ENCODE measurements at places on chromosomes 2 and 18. TPM values are rescaled to one million over a fixed set of nuclear protein-coding genes. Genes with fewer than 3 reads are reported as not detected.

The TXNDC2 gene
- not detected for polyA plus RNA-seq

The CD8B2 gene
- polyA plus RNA-seq = not detected

- H3K27me3 ChIP-seq = no peaks in the 10 kb centered on the region
- no peak for DNase-seq
- H3K36me3 ChIP-seq = no peaks in the 10 kb centered on the region
- no peak overlapping the region for H3K27ac ChIP-seq
- no peaks in the 10 kb centered on the region for H3K4me1 ChIP-seq
These were observed 464.1 kb downstream of the TNS1 start for GRCh38 chr2:217538719-217539118.

GRCh38 chr2:159052157-159052601 is 83.7 kb downstream of the TANC1 start:
- no peaks in the 10 kb centered on the region for H3K36me3 ChIP-seq
- H3K27ac ChIP-seq = peak overlapping the region; percentile 60
- no peaks in the 10 kb centered on the region for H3K27me3 ChIP-seq
- no peak for DNase-seq
- no peak overlapping the region for H3K4me3 ChIP-seq
- no peaks in the 10 kb centered on the region for H3K4me1 ChIP-seq

DNA sequence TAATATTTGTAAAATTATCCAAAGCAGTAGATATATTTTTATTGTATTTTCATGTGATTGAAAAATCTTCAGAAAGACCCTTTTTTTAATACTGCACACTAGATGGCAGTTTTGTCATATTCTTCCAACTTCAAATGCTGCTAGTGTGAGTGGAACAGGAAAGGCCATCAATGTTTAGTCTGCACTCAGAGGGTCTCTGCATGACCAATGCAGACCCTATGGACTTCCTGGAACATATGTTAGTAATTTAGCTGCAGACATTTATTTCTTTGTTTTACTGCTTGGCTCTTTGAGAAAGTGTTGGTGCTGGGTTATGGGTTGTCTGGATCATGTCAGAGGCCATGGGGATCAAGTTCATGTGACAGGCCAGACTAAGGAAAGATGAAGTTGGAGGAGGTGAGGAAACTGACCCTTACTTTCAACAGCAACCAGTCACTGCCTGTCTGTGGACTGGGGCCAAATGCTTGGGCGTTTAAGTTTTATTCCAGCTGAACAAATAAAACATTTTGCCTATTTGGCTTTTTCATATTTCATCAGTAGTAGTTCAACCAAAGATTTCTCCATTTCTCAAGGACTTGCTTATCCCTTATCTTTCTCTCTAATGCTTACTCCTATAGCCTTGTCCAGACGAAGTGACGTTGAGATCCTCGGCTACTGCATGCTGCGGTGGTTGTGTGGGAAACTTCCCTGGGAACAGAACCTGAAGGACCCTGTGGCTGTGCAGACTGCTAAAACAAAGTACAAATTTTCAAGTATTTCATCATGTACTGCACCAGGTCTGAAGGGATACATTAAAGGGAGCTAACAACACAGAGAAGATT is 84.8 kb downstream of the VRK2 start:
- no peak for DNase-seq
- H3K27me3 ChIP-seq = no peaks in the 10 kb centered on the region
- no peak overlapping the region for H3K4me3 ChIP-seq
- peaks cover 14% of the 10 kb centered on the region for H3K4me1 ChIP-seq
- H3K36me3 ChIP-seq = no peaks in the 10 kb centered on the region
- H3K27ac ChIP-seq = no peak overlapping the region

GRCh38 chr2:45669032-45669486 is 17.6 kb downstream of the PRKCE start:
- no peak for DNase-seq
- no peak overlapping the region for H3K27ac ChIP-seq
- peaks cover 16% of the 10 kb centered on the region for H3K4me1 ChIP-seq
- H3K27me3 ChIP-seq = no peaks in the 10 kb centered on the region
- H3K4me3 ChIP-seq = no peak overlapping the region

- H3K4me3 ChIP-seq = no peak overlapping the region
- no peak for DNase-seq
- no peaks in the 10 kb centered on the region for H3K36me3 ChIP-seq
These were observed 10.3 kb upstream of the B3GNT2 start for GRCh38 chr2:62185475-62186155.

- no peaks in the 10 kb centered on the region for H3K27me3 ChIP-seq
- H3K4me1 ChIP-seq = no peaks in the 10 kb centered on the region
- peak overlapping the region; percentile 81 for H3K27ac ChIP-seq
- peak; percentile 70 for DNase-seq
- peak overlapping the region; percentile 74 for H3K4me3 ChIP-seq
- H3K36me3 ChIP-seq = no peaks in the 10 kb centered on the region
These were observed 335 bp downstream of the HES6 start for GRCh38 chr2:238239543-238239862.
